NCI-H526 (cell line): ENCODE measurements at places on chromosomes 4 and X.

GRCh38 chr4:175504318-175504717, 307.7 kb downstream of the GPM6A start:
- DNase-seq: peak; percentile 33

DNA sequence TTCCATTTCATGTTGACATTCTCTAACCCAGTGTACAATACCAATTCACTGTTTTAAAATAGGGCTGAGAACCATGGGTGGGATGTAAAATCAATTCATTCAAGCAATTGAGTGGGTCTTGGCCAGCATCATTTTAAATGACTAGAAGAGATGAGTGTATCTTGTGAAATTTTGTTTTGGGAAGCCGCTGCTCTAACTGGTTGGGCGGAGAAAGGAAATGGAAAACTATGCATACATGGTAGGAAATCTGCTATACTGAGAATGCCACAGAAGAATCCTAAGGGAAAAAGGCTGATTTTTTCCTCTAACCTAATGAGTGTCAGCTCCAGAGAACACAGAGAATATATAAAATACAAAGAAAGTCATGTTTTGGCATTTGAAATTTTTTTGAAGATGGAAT, 54.8 kb upstream of the DCLK2 start:
- DNase-seq: no peak

DNA sequence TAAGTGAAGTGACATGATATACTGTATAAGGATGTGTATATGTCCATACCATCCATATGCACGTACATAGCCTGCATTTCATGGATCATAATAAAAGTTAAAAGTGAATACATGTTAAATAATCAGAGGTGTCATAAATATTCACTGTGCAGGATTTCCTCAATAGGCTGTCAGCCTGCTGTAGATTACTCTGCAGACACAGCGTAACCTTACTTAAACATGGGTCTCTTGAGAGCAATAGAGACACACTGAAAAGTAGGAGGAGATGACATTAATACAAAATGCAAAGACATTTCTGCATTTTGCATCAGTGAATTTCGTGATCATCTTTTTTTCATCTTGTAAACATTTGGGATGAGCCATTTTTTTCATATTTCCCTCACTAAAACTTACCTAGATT, 955.2 kb upstream of the DIAPH2 start:
- no peak for DNase-seq

DNA sequence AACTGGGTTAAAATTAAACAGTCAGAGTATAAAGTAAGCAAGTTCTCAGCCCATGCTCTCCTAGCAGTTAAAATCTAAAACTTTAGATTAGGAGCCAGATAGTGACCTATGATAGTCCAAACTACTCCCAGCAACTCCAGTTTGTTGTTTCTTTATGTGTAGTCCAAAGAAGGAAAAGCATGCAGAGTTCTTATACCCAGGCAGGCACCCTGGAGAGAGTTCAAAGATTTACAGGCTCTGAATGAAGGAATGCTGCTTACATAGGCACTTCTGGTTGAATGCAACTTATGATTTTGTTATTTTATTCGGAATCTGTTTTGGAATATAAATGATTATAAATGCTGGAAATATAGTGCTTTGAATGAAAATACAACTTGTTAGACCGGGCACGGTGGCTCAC, 67.2 kb downstream of the GPAT3 start:
- no peak for DNase-seq

GRCh38 chr4:16027626-16028025, 56.2 kb downstream of the PROM1 start:
- no peak for DNase-seq

DNA sequence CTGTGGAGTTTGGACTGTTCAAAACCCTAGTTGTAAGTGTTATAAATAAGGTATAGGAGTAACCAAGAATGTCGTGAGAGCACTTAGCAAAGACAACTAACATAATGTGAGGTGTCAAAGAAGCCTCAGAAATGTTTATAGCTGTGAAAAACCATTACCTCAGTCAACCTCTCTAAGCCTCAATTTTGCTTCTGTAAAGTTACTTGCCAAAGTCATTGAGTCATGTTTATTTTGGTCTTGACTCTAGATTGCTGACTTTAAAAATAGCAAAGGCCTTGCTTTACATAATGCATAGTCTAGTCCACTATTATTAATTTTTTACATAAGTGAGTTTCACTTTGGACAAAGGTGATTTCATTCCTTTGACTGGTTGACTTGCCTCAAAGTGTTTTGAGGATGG, 257.6 kb upstream of the CXXC4 start:
- no peak for DNase-seq

GRCh38 chr4:126604268-126604867, 1028.4 kb upstream of the INTU start:
- peak; percentile 47 for DNase-seq

GRCh38 chr4:61254406-61254805, 54.3 kb downstream of the ADGRL3 start:
- DNase-seq: no peak

DNA sequence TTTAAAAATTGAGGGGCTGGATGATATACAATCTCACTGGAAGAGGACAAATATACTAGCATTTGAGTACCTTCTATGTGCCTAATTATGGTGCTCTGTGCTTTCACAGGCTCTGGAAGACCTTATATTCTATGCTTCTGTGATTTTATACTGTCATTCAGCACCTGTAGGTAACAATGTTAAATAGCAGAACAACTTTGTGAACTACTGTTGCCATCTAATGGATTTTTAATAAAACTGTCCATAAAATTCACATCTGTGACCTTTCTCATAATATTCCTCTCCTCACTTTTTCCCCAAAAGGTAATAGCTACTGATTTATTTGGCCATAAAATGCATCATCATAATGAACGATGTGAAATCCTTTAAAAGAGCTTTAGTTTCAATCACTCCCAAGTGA, 21.9 kb downstream of the POU3F4 start:
- no peak for DNase-seq
